IMR-90 (cell line): ENCODE measurements at places on chromosomes 11 and 22.

DNA sequence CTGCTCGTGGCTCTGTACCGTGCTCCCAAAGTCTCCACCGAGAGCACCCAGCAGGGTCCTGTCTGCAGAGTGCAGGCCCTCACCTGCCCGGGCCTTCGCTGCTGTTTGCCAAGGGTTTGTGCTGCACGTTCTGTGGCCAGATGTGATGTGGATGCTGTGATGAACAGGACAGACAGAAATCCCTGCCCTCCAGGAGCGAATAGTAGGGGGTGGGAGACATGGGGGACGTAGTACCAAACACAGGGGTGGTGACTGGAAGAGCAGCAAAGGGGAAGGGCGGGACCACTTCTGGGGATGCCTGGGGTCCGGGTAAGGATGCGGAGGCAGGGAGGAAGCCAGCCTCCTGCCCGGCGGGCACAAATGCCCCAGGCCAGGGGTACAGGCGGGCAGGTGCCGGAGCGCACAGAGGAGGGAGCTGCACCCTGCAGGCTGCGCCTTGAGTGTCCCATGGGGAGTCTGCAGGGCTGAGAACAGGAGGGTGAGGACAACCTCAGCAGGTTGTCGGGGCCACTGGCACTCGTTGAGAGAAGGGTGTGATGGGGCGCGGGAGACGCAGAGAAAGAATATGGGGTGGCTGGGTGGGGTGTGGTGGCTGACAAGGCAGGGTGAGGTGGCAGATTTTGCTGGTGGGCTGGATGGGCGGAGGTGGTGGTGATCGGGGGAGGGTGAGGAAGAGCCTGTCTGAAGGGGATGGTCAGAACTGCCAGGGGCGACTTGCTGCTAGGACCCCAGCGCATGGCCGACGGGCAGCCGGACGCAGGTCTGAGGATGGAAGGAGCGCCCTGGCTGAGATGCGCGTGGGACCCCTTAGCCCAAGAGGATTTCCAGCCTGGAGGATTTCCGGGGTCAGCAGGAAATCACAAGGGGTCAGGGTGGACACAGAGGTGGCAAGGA lies 16.3 kb upstream of the CTSD start:
- H3K27ac ChIP-seq: no peak overlapping the region
- peaks cover 54% of the 10 kb centered on the region for H3K27me3 ChIP-seq
- no peak for DNase-seq
- no peaks in the 10 kb centered on the region for H3K36me3 ChIP-seq
- peaks cover 3% of the 10 kb centered on the region; the same call in 1 of the 2 replicates for H3K4me1 ChIP-seq

- no peak overlapping the region for H3K27ac ChIP-seq
- no peaks in the 10 kb centered on the region for H3K27me3 ChIP-seq
- H3K4me3 ChIP-seq: no peak overlapping the region
- no peak for DNase-seq
- H3K36me3 ChIP-seq: 0 out of 2 replicates have a peak, but pooled peaks cover 3% of the 10 kb centered on the region
- H3K4me1 ChIP-seq: no peaks in the 10 kb centered on the region
Observed at GRCh38 chr11:66800720-66801428, 42.4 kb upstream of the RCE1 start.

- no peak overlapping the region for H3K27ac ChIP-seq
- H3K27me3 ChIP-seq: no peaks in the 10 kb centered on the region; the same call in 1 of the 2 replicates
- H3K36me3 ChIP-seq: no peaks in the 10 kb centered on the region
Observed at GRCh38 chr11:69969890-69970784, 108.0 kb upstream of the ANO1 start.

DNA sequence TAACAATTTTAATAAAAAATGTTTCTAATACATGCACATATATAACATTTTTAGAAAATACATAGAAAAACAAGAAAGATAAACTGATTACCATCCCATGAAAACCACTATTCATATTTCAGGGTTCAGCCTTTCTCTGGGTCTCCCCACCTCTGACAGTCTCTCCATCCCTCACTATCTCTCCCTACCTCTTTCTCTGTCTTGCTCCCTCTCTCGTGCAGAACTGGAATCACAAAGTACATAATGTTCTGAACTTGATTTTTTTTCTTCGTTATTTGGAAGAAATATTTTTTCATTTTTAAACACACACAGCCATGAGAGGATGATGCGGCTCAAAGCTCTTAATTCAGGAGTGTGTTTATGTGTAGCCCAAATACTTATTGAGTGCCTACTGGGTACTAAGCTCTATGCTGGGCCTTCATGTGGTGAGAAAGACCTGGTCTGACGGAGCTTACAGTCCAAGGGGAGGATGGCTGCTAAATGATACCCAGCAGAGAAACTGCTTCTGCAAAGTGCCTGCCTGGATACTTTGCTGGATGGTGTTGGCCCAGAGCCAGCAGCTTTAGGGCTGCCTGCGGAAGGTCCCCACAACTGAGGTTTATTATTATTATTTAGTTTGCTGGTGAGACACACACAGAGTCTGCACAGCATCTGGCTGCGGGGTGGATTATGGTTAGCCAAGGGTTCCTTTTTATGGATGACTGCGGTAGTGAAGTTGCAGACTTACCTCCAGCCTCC lies 42.6 kb downstream of the SC5D start:
- H3K27me3 ChIP-seq: peaks cover 43% of the 10 kb centered on the region
- H3K27ac ChIP-seq: no peak overlapping the region
- no peak overlapping the region for H3K4me3 ChIP-seq
- no peaks in the 10 kb centered on the region for H3K36me3 ChIP-seq
- no peak for DNase-seq

DNA sequence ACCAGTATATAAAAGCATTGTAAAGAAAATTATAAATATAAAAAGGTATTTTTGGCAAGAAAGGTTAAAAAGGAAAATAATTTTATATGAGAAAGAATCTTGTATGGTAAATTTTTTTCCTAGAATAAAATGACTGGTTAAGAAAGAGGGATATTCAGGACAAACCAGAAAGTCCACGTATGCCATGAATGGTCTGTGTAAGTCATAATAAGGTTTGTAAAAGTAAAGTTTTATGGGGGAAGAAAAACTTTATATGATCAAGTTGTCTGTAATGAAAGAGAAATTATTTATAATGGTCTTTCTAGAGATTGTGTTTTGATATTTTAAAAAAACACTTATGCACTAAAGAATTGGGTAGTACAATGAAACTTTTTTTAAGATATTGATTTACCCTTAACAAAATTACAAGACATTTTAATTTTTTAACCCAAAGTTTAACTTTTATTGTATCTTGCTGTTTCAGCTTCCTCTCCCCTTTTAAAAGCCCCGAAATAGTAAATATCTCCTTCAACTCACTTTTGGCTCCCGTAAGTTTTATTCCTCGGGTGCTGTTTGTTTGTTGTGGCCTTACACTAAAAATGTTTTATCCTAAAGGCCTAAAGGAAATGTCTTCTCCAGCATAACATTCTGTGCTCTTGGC lies 47.7 kb downstream of the AMOTL1 start:
- H3K27ac ChIP-seq: no peak overlapping the region
- no peak overlapping the region for H3K4me3 ChIP-seq
- no peak for DNase-seq
- H3K36me3 ChIP-seq: peaks cover 21% of the 10 kb centered on the region
- H3K4me1 ChIP-seq: peaks cover 17% of the 10 kb centered on the region

- DNase-seq: no peak
- H3K4me1 ChIP-seq: no peaks in the 10 kb centered on the region
Observed at GRCh38 chr22:43529934-43530333, 118.1 kb downstream of the MPPED1 start.

DNA sequence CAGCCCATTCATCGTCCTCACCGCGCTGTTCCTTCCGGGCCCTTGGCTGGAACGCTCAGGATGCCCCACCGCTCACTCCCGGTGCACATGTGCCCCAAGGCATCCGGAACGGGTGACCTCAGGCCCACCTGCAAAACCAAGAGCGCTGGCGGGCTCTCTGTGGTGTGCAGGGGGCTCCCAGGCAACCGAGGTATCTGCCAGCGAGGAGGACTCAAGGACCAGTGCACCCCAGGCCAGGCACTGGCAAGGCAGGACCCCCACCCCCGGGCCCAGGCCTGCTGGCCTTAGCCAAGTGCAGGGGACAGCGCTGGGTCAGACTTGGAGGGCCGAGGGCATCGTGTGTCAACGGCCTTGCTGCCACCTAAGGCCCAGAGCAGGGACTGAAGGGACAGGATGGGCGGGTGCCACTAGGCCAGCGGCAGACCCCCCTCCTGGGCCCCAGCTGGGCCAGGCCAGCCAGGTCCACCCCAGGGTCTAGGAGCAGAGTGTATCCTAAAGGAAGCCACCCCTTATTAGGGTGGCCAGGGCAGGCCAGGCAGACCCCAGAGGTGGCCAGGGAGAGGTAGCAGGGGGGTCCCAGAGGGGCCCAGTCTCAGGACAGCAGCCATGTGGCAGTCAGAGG lies 8.5 kb downstream of the TNNT3 start:
- H3K36me3 ChIP-seq: no peaks in the 10 kb centered on the region
- no peak overlapping the region for H3K4me3 ChIP-seq
- H3K27me3 ChIP-seq: peaks cover 13% of the 10 kb centered on the region; the same call in 1 of the 2 replicates

- no peak for DNase-seq
- no peak overlapping the region for H3K4me3 ChIP-seq
- no peaks in the 10 kb centered on the region for H3K27me3 ChIP-seq
- no peaks in the 10 kb centered on the region for H3K4me1 ChIP-seq
Observed at GRCh38 chr22:22927888-22928665, 40.5 kb downstream of the IGLL5 start.

- no peak overlapping the region for H3K27ac ChIP-seq
- peaks cover 50% of the 10 kb centered on the region; the same call in 1 of the 2 replicates for H3K36me3 ChIP-seq
- no peaks in the 10 kb centered on the region for H3K27me3 ChIP-seq
- peaks cover 14% of the 10 kb centered on the region for H3K4me1 ChIP-seq
Observed at GRCh38 chr22:46675938-46676337, 55.8 kb downstream of the GRAMD4 start.

GRCh38 chr22:17103351-17103750 lies 17.8 kb downstream of the TMEM121B start:
- H3K4me1 ChIP-seq: no peaks in the 10 kb centered on the region
- no peaks in the 10 kb centered on the region for H3K27me3 ChIP-seq
- peaks cover 71% of the 10 kb centered on the region for H3K36me3 ChIP-seq
- no peak overlapping the region for H3K4me3 ChIP-seq
- H3K27ac ChIP-seq: no peak overlapping the region
- no peak for DNase-seq

GRCh38 chr11:32255841-32256240 lies 165.0 kb downstream of the RCN1 start:
- no peaks in the 10 kb centered on the region for H3K4me1 ChIP-seq
- no peak for DNase-seq
- no peak overlapping the region for H3K4me3 ChIP-seq
- H3K27me3 ChIP-seq: peaks cover 18% of the 10 kb centered on the region
- H3K27ac ChIP-seq: no peak overlapping the region

- no peaks in the 10 kb centered on the region for H3K27me3 ChIP-seq
- no peak for DNase-seq
- no peaks in the 10 kb centered on the region for H3K36me3 ChIP-seq
- H3K4me3 ChIP-seq: no peak overlapping the region
- peaks cover 4% of the 10 kb centered on the region for H3K4me1 ChIP-seq
Observed at GRCh38 chr11:34588701-34589100, 32.2 kb upstream of the EHF start.

- no peak for DNase-seq
- peaks cover 57% of the 10 kb centered on the region for H3K36me3 ChIP-seq
- no peaks in the 10 kb centered on the region for H3K27me3 ChIP-seq
- H3K4me3 ChIP-seq: peak overlapping the region; percentile 89
Observed at GRCh38 chr11:65855927-65856363, 2.0 kb downstream of the CFL1 start.

- H3K4me3 ChIP-seq: no peak overlapping the region
- no peak for DNase-seq
- H3K36me3 ChIP-seq: no peaks in the 10 kb centered on the region
Observed at GRCh38 chr11:28223577-28223976, 115.4 kb downstream of the METTL15 start.

DNA sequence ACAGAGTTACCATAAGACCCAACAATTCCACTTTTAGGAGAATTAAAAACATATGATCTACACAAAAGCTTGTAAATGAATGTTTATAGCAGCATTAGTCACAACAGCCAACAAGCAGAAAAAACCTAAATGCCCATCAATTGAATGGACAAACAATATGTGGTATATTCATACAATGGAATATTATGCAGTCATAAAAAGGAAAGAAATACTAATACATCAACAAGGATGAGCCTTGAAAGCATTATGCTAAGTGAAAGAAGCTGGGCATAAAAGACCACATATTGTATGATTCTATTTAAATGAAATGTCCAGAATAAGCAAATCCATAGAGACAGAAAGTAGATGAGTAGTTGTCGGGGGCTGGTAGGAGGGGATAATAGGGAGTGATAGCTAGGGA lies 5.0 kb downstream of the MPZL2 start:
- H3K36me3 ChIP-seq: no peaks in the 10 kb centered on the region
- no peaks in the 10 kb centered on the region for H3K4me1 ChIP-seq
- no peak overlapping the region for H3K4me3 ChIP-seq
- DNase-seq: no peak

DNA sequence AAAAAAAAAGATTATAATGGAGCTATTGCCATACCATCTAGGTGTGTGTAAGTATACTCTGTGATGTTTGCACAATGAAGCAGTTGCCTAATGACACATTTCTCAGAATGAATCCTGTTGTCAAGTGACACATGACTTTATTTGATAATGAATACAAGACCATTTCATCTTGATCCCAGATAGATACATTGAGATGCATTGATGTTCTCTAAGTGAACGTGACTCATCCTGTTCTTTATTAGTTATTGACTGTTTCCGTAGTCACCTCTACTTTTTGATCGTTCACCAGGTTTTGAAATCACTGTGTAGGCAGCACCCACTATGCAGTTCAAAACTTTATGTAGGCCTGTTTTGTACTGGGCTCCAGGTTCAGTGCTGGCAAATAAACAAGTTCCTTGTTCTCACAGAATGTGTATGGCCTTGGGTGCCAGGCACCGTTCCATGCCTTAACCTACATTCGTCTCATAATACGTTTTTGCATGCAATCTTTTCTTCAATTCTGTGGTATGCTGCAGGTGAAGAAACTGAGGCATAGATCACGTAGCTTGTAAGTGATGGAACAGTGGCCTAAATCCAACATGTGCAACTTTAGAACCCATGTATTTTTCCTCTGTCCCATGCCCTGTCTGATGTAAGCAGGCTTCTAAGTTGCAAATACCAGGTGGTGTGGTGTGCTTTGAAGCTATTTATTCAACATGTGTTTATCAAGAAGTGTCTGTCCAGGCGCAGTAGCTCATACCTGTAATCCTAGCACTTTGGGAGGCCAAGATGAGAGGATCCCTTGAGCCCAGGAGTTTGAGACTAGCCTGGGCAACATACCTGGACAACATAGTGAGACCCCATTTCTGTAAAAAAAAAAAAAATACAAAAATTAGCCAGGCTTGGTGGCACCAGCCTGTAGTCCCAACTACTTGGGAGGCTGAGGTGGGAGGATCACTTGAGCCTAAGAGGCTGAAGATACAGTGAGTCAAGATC lies 10.4 kb downstream of the SREBF2 start:
- H3K4me1 ChIP-seq: peaks cover 3% of the 10 kb centered on the region; the same call in 1 of the 2 replicates
- H3K4me3 ChIP-seq: no peak overlapping the region
- no peaks in the 10 kb centered on the region for H3K27me3 ChIP-seq
- no peak overlapping the region for H3K27ac ChIP-seq

- H3K27ac ChIP-seq: no peak overlapping the region
- H3K27me3 ChIP-seq: no peaks in the 10 kb centered on the region
- no peak for DNase-seq
- no peaks in the 10 kb centered on the region for H3K4me1 ChIP-seq
- peaks cover 3% of the 10 kb centered on the region for H3K36me3 ChIP-seq
Observed at GRCh38 chr11:94477624-94478023, 16.0 kb downstream of the MRE11 start.

GRCh38 chr11:75421035-75421602 lies 11.9 kb downstream of the KLHL35 start:
- peaks cover 17% of the 10 kb centered on the region for H3K36me3 ChIP-seq
- no peaks in the 10 kb centered on the region for H3K27me3 ChIP-seq
- H3K4me1 ChIP-seq: peaks cover 27% of the 10 kb centered on the region
- no peak for DNase-seq
- H3K27ac ChIP-seq: no peak overlapping the region

- H3K27me3 ChIP-seq: no peaks in the 10 kb centered on the region; the same call in 1 of the 2 replicates
- no peaks in the 10 kb centered on the region for H3K4me1 ChIP-seq
- H3K4me3 ChIP-seq: no peak overlapping the region
- H3K27ac ChIP-seq: no peak overlapping the region
Observed at GRCh38 chr11:82682003-82682751, 51.5 kb downstream of the FAM181B start.
